Naive thymus-derived CD8-positive, alpha-beta T cell (primary cell): ENCODE measurements at places on chromosomes 13 and 19. TPM values are rescaled to one million over a fixed set of nuclear protein-coding genes. Genes with fewer than 3 reads are reported as not detected.

DNA sequence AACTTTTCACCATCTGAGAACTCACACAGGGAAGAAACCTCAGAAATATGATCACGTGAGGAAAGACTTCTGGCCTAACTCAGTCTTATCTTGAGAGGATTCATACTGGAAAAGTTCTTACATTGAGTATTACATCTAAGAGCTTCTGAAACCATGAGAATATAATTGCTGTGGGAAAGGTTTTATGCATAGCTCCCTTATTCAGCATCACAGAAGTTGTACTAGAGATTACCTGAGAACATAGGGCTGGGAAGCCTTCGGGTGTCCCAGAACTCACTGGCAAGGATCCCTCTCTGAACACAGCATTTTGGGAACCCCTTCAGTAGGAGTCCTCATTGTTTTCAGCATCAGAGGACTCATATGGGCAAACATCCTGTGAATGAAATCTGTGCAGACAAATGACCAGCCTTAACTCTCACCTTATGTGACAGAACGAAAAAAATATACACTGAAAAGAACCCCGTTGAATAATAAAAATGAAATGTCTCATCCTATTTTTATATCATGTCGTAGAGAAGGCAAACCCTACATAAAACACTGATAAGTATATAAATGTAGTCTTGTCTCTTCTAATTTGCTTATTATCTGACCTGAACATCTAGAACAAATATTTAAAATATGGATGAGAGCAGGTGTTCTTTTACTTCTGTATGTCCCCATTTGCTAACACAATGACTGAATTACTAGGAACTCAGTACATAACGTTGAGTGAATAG lies 14.2 kb downstream of the ZNF274 start:
- H3K36me3 ChIP-seq, result peaks cover 89% of the 10 kb centered on the region
- H3K4me3 ChIP-seq, result no peak overlapping the region
- H3K27me3 ChIP-seq, result no peaks in the 10 kb centered on the region
- no peaks in the 10 kb centered on the region for H3K4me1 ChIP-seq

Gene APOC4
- polyA plus RNA-seq, result not detected

Gene ATP4B
- polyA plus RNA-seq, result not detected

Gene FUT6
- polyA plus RNA-seq, result not detected

DNA sequence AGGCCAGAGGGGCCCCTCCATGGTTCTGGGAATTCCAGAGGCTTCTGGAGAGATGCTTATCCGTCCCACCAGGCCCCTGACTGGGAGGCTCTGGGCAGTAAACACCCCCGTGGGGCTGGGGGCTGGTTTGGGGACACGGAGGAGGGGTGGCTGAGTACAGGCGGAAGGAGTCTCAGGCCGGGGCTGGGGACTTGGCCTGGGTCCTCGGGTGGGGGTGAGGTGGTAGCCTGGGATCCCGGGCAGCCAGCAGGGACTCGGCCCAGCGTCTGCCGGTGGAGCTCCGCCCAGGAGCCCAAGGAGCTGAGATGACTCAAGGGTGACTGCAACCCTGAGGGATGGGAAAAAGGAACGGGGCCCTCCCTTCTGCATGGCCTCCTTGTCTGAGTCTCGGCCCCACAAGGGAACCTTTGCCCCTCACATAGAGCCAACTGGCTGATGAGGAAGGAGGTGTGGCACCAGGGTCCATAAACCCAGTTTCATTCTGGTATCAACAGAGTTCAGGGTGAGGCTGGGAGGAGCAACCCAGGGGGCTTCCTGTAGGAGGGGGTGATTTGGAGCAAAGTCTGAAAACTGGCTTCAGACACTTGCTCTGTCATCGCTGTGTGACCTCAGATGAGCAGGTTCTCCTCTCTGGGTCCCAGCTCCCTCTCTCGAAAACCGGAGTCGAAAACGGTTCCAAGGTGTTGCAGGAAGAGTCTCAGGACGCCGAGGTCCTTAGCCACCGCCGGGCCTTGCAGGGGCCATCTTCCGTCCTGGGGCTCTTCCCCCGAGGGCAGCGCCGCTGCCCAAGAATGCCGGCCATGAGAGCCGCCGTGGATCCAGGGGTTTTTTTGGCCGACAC lies 809 bp downstream of the MISP start:
- no peaks in the 10 kb centered on the region for H3K36me3 ChIP-seq
- DNase-seq, result no peak
- H3K4me1 ChIP-seq, result no peaks in the 10 kb centered on the region
- no peak overlapping the region for H3K4me3 ChIP-seq
- H3K27ac ChIP-seq, result no peak overlapping the region

- no peaks in the 10 kb centered on the region for H3K36me3 ChIP-seq
- no peak overlapping the region for H3K27ac ChIP-seq
- no peaks in the 10 kb centered on the region for H3K4me1 ChIP-seq
- no peaks in the 10 kb centered on the region for H3K27me3 ChIP-seq
- no peak for DNase-seq
Measured at GRCh38 chr13:106819413-106820180, 251.7 kb upstream of the ARGLU1 start.

GRCh38 chr19:46082728-46083050 lies 41.8 kb downstream of the IGFL3 start:
- no peak for DNase-seq
- H3K4me3 ChIP-seq, result no peak overlapping the region
- peaks cover 7% of the 10 kb centered on the region for H3K36me3 ChIP-seq
- no peaks in the 10 kb centered on the region for H3K4me1 ChIP-seq
- peaks cover 38% of the 10 kb centered on the region for H3K27me3 ChIP-seq
- no peak overlapping the region for H3K27ac ChIP-seq

DNA sequence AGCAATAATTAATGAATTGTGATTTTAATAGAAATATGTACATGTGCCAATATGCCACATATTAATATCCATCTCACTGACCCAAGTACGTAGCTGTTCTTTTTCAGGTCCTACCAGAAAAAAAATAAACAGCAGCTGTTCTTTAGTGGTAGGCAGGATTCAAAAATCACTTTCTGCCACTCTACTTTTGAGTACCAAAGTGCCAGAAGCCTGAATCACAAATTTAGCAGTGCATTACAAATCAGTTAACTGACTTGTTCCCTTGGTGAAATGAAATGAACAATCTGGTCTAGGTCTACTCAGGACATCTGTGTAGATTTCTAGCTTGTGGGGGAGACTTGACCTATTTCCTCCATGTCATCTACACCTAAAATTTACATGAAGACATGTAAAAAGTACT lies 775.5 kb upstream of the GPC6 start:
- no peaks in the 10 kb centered on the region for H3K27me3 ChIP-seq
- no peak for DNase-seq
- H3K4me1 ChIP-seq, result no peaks in the 10 kb centered on the region
- peaks cover 5% of the 10 kb centered on the region for H3K36me3 ChIP-seq
- no peak overlapping the region for H3K4me3 ChIP-seq

- H3K36me3 ChIP-seq, result no peaks in the 10 kb centered on the region
- DNase-seq, result no peak
- H3K4me1 ChIP-seq, result no peaks in the 10 kb centered on the region
Measured at GRCh38 chr13:42745655-42746054, 35.7 kb upstream of the FAM216B start.

DNA sequence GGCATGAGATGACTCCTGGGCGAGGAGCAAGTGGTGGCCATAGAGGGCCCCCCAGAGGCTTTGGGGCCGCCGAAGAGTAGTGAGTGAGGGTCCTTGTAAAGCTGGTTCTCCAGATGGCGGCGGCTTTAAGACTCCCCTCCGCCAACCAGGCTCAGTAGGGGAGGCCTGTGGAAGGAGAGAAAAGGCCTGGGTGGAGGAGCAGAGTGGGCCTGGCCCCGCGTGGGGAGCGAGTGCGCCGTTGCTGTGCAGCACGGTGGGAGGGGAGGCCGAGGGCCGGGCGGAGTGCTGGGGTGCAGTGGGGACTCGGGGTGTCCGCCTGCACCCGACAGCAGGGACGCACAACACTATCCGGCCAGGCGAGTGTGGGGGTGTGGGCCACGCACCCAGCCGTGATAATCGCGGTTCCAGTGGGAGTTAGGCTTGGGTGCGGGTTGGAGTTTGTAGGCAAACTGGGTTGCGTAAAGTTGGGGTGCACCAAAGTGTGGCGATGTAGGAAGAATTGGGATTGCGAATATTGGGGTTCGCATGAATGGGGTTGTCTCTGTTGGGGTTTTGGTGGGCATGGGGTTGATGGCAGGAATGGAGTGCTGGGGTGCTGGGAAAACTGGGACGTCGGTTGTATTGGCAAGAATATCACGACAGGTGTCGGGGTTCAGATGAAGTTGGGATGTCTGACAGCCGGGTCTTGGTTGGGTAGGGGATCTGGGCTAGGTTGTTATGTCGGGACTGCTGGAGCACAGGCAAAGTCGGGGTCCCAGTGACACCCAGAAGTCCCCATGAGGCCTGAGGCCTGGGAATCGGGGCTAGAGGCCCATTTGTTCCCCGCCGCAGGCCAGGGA lies 687 bp upstream of the CIRBP start:
- no peak for DNase-seq
- peak overlapping the region; percentile 90 for H3K4me3 ChIP-seq
- peaks cover 77% of the 10 kb centered on the region for H3K4me1 ChIP-seq
- peak overlapping the region; percentile 97 for H3K27ac ChIP-seq
- no peaks in the 10 kb centered on the region for H3K36me3 ChIP-seq

Gene PALM3
- not detected for polyA plus RNA-seq

DNA sequence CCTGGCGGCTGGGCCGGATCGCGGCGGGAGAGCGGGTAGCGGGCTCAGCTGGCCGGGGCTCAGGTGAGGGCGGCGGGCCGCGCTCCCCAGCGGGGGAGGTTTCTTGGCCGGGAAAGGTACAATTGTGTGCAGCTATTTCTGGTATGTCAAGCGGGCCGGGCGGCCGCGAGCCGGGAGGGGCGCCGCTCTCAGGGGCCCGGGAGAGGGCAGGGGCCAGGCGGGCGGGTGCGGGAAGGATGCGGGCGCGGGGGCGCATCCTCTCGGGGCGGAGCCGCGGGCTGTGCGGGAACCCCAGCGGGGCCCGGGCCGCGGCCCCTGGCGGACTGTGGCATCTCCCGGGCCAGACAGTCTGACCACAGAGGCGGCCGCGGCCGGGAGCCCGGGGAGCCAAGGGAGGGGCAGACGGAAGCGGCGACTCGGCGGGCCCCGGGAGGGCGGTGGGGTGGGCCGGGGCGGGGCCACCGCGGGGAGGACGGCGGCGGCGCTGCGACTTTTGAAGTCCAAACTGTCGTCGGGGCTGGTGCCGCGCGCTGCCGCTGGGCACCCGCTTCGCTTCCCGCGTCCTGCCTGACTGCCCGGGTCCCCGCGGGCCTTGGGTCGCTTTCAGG lies at the start of gene LMO7:
Gene LMO7 (plus strand): TSS at position 503 of the 608 bp plus-strand sequence. CDS start 328 bp downstream, outside the sequence.
- peaks cover 15% of the 10 kb centered on the region for H3K4me1 ChIP-seq
- DNase-seq, result peak; percentile 53
- H3K27me3 ChIP-seq, result no peaks in the 10 kb centered on the region
- H3K27ac ChIP-seq, result peak within 1 kb of the TSS; percentile 82
- H3K36me3 ChIP-seq, result no peaks in the 10 kb centered on the region
- peak within 1 kb of the TSS; percentile 85 for H3K4me3 ChIP-seq

Gene ZNF724
- polyA plus RNA-seq, result 2.3 TPM

Gene ZNF578
- polyA plus RNA-seq, result 3.4 TPM

DNA sequence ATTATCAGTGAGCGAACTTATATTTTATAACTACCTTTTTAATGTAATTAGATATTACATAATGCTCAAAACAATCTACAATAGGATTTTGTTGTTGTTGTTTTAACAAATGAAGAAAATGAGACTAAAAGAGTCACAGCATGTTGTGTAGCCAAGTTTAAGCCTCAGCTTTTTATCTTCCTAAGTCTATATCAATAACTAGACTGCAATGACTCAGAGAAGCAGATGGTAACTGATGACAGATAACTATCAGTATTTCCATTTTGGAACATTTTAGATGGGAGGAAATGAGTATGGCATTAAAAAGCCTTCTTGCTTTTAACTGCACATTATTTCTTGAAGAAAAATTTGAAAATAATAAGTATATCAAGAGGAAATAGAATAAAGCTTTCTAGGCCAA lies 825.2 kb downstream of the SLITRK1 start:
- no peaks in the 10 kb centered on the region for H3K27me3 ChIP-seq
- no peaks in the 10 kb centered on the region for H3K4me1 ChIP-seq
- no peak for DNase-seq
- no peak overlapping the region for H3K4me3 ChIP-seq
- no peaks in the 10 kb centered on the region for H3K36me3 ChIP-seq

GRCh38 chr19:43532571-43532961 lies 422 bp upstream of the ZNF575 start:
- H3K36me3 ChIP-seq, result no peaks in the 10 kb centered on the region
- DNase-seq, result no peak
- H3K27ac ChIP-seq, result peak overlapping the region; percentile 96
- H3K27me3 ChIP-seq, result no peaks in the 10 kb centered on the region
- peak overlapping the region; percentile 95 for H3K4me3 ChIP-seq

Gene ADGRE1
- 0.35 TPM for polyA plus RNA-seq
